ENCODE measurements at places on chromosomes 6 and 20.

DNA sequence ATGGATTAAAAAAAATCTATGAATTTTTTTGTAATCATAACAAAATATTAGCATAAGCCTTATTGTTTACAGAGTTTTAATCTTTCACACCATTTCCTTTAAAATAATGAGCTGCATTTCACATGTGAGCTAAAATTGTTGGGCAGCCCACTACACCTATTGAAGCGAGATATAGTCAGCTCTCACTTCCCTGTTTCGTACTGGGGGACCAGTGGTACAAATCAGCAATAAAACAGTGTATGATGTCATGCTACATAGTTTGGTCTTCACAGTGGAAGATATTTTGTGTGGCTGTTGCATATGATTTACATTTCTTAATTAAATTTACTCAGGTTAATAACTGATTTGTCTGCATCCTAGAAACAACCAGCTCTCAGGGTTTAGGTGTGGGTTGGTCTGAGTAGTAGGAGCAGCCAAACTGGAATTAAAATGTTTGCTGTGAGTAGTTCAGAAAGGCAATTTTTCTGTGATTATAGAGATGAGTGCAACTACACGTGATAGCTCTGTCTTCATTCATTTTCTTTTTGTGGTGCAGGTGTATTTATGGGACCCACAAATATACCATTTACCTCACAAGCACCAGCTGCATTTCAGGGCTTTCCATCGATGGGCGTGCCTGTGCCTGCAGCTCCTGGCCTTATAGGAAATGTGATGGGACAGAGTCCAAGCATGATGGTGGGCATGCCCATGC, 99.3 kb downstream of the B3GAT2 start:
- DNase-seq, result no peak

DNA sequence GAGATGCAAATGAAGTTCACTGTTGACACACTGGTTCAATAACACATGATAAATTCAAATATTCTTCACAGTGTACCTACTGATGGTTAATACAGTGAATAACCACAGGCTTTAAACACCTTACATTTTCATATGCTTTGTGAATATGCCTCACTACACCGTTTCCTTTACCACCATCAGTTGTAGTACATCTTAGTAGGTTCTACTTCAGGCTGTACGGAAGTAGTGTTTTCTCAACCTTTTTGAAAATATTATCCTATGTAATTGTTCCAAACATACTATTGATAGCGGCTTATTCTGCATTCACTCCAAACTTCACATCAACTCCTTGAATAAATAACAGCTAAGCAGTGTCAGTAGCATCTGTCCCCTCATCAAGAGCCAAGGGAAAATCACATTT, 15.3 kb downstream of the ZBTB9 start:
- DNase-seq, result no peak

- DNase-seq, result no peak
Observed at GRCh38 chr6:13427801-13428582, 59.4 kb downstream of the GFOD1 start.

- no peak for DNase-seq
Observed at GRCh38 chr6:65202738-65203137, 504.3 kb downstream of the EYS start.

DNA sequence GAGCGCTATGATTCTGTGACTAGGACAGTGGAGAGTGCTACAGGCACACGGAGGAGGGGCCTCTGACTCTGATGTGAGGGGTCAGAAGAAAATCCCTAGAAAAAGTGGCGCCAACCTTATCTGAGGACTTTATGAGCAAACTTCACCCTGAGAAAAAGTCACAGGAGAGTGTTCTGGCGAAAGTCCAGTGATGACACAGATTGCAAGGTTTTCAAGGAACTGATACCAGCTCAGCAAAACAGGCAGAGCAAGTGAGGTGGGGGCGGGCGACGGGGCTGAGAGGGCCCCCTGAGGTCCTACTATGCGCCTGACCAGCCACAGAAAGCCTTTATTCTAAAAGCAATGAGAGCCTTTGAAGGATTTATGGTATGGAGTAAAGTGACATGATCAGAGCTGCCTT, 73.3 kb downstream of the SLC22A23 start:
- DNase-seq, result no peak

DNA sequence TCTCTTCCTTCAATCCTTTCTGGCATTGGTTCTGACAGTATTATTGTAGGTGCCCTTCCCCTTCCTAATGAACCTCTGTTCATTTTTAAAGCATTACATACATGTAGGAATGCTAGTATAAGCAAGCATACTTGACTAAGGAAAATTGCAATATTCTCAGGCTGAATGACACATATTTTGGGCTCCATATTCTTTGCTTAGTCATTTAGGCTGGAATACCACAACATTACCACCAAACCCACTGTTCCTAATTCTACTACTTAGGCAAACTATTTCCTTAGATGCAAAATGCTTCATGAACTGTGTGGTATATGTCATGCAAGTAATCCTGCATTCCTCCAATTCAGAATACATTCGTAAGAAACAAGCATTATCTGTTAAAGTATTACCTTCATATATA, 113.9 kb downstream of the PRDM1 start:
- peak; percentile 94 for DNase-seq

DNA sequence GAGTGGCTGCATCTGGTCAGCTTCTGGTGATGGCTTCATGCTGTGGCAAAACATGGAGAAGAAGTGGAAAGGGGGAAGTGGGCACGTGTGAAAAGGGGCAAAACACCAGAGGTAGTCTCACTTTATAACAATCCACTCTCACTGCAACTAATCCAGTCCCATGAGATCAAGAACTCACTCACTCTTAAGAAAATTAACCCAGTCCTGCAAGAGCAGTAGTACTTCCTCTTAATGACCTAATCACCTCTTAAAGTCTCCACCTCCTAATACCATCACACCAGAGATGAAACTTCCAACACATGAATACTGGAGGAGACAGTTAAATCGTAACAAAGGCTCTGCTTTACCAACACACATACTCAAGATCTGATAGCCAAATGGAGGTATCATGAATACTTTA, 152.6 kb downstream of the THEMIS start:
- DNase-seq, result no peak

- DNase-seq, result no peak
Observed at GRCh38 chr6:113271437-113271836, 585.7 kb upstream of the MARCKS start.

DNA sequence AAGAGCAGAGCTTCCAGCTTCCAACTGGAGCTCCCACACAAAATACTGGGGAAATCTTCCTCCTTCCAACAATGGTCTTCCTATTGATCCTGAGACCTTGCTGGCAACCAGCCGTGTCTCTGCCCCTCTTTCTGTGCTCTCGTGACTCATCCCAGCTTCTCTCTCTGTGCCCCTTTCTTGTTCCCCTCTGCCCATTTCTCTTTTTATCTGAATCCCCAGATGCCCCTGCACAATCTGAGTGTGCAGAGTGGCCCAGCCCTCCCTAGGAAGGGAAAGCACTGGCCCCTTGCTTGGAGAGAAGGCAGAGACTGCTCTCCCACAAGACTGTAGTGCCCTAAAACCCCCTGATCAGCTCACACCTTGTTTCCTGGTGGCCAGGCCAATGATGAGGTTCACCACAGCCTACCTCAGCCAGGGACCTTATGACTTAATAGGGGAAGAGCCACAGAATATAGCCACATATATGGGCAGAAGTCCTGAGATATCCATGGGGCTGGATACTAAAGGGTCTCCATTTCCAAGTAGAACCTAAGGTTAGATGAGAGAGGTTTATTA, 23.1 kb upstream of the MAS1L start:
- no peak for DNase-seq

GRCh38 chr6:119459207-119459974, 109.8 kb upstream of the MAN1A1 start:
- DNase-seq, result no peak

GRCh38 chr6:112967974-112968373, 620.8 kb downstream of the RFPL4B start:
- DNase-seq, result no peak

DNA sequence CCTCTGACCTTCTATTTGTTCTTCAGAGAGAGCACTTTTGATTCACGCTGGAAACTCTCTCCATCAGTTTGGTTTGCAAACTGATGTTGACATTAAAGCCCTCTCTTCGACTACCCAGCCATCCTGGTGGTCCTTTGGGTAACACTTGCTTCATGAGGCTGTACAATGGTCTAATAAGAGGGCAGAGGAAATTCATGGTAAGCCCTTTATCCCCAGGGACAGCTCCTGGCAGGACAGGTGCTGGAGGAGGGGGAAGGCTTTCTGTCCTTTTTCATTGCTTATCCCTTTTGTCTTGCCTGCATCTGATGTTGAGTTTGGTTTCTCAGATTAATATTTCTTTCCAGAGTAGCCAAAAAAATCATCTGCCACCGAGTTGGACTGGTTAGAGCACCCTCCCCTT, 52.1 kb upstream of the CD93 start:
- DNase-seq, result no peak

DNA sequence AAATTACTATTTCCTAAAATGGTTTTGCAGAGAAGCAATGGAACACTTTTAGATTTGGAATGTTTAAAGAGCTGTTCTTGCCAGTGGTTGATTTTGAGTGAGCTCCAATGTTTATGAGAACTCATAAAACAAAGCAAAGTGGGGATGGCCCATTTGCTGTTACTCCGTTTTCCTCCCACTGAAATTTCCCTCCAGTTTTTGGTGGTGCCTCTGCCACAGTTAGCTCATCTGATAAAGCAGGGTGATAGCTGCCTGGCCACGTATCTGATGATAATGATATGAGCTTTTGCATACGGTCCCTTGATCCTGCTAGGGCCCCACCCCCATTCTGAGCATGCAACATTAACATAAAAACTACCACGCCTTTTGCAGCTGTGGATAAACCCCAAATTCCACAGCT, 10.4 kb downstream of the CD83 start:
- DNase-seq, result no peak

- no peak for DNase-seq
Observed at GRCh38 chr6:152701863-152702401, 4.2 kb downstream of the MYCT1 start.

- no peak for DNase-seq
Observed at GRCh38 chr6:151252634-151253033, 12.9 kb downstream of the AKAP12 start.

GRCh38 chr6:156851454-156851921, 74.3 kb downstream of the ARID1B start:
- DNase-seq, result no peak

DNA sequence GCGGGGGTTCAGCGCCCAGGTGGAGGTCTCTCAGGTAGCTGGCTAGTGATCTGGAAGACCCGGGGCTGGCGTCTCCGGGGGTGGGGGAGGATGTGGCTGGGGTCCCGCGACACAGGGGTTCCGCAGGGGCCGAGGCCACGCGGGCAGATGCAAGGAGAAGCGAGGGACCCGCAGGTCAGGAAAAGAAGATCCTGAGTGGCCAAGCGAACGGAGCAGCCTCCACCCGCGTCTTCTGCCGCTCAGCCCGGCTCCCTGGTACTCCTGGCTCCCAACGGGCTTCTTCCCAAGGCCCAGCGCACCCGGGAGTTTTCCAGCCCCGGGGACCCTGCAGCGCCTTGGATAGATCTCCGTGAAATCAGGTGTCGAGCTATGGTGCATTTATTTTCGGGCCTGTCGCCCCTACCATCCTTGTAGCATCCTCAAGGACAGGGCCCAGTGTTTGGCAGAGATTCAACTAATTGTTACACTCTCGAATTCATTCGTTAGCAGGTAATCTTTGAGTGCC, 682 bp upstream of the CHD6 start:
- no peak for DNase-seq

DNA sequence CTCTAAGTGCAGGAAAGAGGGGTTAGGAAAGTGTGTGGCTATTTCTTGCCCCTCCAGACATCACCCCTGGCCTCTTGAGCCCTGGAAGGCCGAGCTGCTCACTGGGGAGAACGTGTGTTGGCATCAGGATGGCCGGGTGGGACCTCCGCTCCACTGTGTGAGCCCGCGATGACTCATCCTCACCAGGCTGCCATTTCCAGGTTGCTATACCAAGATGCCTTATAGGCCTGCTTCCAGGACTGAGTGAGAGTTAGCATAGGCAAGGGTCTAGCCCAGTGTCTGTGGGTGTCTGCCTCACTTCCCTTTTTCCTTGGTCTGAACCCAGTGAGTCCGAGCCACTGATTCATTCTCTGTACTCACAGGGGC, 105.0 kb downstream of the MRPL14 start:
- DNase-seq, result peak; percentile 20

DNA sequence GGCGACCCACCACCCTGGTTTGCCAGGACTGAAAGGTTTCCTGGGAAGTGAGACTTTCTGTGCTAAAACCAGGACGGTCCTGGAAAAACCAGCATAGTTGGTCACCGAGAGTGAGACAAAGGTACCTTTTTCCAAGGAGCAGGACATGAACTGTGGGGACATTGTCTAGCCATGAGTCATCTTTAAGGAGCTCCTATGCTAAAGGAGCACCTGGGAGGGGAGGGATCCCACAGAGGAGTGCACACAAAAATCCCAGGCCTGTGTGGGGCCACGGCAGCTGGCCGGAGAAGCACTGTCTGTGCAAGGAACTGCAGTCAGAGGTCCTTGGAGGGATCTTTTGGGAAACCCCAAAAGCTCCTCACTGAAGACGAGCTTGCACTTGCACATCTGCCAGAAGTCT, 109.1 kb upstream of the PLEKHG1 start:
- no peak for DNase-seq

GRCh38 chr20:40954521-40955165, 74.0 kb upstream of the TOP1 start:
- no peak for DNase-seq

DNA sequence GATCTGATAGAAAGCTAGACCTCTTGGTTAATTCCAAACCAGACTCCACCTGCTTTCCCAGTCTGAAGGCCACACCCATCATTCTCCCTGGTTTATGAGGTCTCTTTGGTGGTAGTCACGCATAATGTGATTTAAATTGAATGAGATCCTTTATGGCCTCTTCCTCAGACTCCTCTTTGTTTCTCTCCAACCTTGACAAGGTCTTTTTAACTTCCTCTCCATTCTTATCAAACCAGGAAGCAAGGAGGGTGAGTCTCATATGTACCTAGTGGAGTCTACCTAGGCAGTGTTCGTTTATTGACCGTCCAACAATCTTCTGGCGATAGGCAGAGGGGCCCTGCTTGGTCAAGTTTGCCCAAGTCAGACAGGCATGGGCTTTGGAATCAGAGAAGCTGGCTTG, 184.2 kb upstream of the LAMP5 start:
- no peak for DNase-seq

GRCh38 chr6:29141606-29142005, 29.1 kb upstream of the OR2J2 start:
- DNase-seq, result no peak

DNA sequence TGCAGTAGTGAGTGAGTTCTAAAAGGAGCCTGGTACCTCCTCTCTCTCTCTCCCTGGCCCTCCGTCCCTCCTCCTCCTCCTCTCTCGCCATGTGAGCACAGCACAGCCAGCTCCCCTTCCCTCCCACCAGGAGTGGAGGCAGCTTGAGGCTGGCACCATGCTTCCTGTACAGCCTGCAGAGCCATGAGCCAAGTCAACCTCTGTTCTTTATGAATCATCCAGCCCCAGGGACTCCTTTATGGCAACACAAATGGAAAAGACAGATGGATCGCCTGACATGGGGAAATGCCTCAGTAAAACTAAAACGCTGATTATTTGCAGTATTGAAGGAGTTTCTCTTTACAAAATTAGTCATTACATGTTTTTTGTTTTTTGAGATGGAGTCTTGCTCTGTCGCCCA, 233.7 kb upstream of the ARID1B start:
- DNase-seq, result no peak

Data from HCEC 1CT (cell line).